ENCODE measurements at places on chromosomes 6 and 20.
A peak's percentile ranks its signal among the peaks of the same experiment; 100 is the strongest.

DNA sequence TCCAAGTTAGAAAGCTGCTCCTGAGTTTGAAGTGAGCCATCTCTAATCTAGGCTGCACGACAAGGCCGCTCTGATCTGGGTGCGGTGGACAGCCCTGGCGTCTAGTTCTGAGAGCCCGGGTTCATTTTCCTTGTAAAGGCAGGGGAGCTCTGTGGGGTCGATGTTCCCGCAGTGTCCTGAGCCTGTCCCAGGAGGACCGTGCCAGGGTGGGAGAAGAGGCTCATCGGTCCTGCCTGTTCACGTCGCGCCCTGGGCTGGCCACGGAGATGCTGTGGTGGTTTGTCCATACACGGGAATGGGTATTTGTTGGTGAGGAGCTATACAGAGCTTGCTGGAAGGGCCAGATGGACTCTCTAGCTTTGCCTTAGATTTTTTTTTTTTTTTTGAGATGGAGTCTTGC is 27.0 kb downstream of the PSMG4 start:
- no peak for DNase-seq

GRCh38 chr6:79750806-79751205 is 119.7 kb downstream of the SH3BGRL2 start:
- DNase-seq: no peak

DNA sequence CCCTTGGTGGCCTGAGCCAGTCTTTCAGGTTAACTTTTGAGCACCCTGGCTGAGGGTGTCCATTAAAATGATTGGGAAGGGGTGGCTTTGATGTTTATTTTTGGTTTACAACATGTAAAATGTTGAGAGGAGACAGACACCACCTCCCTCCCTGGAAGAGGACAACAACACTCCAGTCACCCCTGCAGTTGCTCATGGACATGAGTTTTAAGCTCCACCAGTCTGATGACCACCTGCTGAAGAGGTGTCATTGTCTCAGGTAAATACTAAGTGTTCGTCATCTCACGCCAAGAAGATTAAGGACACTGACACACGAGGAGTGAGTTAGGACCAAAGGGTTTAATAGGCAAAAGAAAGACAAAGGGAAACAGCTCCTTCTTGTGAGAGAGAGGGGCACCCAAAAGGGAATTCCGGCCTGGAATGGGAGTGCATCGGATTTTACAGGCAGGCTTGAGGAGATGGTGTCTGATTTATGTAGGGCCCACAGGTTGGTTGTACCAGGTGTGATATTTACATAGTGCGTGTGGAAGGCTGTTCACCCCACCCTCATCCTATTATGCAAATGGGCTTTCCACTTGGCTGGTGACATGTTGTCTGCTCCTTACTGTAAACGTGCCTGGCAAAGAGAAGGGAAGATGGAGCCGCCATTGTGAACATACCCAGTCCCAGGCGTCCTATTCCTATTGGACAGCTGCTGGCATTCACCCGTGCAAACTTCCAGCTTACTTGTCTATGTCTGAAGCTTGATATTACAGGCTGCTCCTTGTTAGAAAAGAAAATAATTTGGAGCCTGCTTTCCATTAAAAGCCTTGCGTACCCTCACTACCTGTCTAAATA is 6.6 kb downstream of the HLA-B start:
- DNase-seq: no peak

- DNase-seq: no peak
These were observed 8.7 kb downstream of the OSBPL2 start for GRCh38 chr20:62246872-62247652.

DNA sequence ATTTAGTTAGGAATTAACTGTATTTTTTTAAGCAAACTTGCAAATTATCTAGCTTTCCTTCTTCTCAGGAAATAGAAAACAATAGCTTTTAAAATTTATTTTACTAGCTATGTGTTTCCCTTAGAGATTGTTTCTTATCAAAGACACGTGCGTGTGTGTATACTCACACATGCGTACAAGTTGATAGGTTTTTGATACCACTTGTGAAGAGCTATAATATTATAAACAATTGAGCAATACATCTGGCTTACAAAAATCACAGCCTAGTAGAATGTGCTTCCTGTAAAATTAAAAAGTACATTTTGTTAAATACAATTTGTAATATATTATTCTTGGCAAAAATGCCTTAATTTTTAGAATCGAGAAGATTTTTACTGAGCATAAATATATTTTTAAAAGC is 33.9 kb downstream of the COL12A1 start:
- DNase-seq: no peak

DNA sequence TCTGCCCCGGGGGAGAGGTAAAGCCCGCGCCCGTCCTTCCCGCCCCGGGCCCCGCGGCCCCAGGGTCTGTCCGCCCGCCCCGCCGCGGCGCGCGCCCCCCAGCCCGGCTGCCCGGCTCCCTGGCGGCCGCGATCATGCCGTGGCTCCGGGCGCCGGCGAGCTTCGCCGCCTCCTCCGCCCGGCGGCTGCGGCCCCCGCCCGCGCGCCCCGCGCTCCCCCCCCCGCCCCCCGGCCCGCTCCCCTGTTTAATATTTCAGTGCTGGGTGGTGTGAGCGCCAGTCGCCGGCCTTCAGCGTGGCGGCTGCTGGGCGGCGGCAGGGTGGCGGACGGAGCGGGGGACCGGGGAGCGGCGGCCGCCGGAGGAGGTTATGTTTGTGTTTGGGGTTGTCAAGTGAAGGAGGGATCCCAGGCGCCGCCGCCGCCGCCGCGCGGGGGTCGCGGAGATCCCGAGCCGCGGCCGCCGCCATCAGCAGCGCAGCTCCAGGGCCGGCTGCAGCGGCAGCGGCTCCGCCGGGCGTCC is at the start of gene HIVEP1:
TSS of gene HIVEP1 (plus strand) at position 275 of the 520 bp plus-strand sequence. CDS start 3,317 bp downstream, outside the sequence.
- peak; percentile 6 for DNase-seq

DNA sequence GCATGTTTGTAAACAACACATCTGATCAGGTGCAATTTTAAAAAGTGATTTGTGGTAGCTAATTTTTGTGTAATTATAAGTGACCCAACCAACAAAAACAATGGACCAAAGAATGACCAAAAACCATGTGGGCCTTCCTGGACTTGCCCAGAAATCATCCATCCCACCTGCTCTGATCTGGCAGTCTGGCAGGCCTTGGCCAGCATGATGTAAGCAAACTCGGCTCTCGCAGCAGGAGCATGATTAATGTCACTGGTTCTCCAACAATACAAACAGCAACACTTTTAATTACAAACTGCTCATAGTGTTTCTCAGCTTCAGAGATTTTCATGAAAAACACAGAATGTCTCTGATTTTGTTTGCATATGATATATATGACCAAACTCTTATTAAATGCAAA is 16.1 kb downstream of the TP53INP2 start:
- no peak for DNase-seq

DNA sequence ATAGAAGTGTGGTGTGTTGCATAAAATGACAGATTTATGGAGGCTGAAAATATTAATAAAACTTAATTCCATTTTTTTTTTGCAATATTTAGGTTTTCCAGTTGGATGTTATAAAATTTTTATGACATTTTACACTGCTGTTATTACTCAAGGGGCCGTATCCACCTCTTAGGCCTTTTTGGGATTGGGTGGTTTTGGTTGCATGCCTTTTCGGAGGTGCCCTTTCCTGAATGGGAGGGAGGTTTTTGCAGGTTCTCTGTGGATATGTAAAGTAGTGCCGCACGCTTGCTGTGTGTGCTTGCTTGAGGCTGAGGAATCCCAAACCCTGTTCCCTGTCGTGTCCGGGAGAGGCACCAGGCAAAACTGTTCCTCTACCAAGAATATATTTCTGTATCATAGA is 6.8 kb downstream of the ARID1B start:
- DNase-seq: no peak

DNA sequence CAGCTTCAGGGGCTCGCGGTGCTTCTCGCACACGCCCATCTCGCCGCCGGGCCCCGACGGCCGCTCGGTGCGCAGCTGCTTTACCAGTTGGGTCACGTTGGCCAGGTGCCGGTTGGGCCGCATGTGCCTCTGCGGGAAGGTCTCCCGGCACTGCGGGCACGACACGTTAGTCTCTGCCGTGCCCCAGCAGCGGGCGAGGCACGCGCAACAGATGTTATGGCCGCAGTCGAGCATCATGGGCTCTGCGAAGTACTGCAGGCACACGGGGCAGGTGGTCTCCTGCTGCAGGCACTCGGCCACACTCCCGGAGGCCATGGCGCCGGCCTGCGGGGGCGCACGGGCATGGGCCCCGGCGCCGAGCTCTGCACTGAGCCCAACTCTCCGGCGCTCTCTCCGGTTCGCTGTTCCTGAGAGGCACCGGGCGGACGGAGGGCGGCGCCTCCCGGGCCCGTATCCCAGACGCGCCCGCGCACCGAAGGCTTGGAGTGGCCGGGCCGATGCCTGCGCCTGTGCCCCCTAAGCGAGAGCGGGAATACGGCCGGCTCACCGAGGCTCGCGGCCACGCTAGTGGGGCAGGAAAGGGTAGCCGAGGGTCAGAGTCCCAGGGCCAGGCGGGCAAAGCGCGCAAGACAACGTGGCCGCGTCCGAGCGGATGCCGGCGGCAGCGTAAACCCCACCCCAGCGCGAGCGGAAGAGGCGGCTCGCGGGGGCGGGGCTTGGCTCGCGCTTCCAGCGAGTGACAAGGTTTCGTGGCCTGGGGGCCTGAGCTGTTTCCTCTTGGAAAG is at the start of gene TRIM27:
TSS of gene TRIM27 (minus strand) at position 668 of the 785 bp plus-strand sequence. CDS start at position 315, 353 bp downstream.
- peak; percentile 80 for DNase-seq

DNA sequence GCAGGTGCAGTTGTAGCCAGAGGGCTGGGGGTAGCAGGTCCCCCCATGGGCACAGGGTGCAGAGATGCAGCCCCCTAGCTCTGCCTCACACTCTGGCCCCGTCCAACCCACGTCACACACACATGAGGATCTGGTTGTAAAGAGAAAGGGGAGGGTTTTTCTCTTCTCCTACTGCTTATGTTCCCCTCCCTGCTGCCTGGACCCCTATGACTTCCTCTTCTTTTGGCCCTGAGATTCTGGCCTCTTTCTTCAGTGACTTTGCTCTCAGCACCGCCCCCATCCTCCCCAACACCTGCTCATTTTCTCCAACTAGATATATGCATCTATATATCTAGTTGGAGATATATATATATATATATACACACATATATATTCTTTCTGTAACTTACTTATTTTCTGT is 9.7 kb downstream of the NOTCH4 start:
- no peak for DNase-seq
